ENCODE measurements at places on chromosomes 7 and 10.
A peak's percentile ranks its signal among the peaks of the same experiment; 100 is the strongest.

DNA sequence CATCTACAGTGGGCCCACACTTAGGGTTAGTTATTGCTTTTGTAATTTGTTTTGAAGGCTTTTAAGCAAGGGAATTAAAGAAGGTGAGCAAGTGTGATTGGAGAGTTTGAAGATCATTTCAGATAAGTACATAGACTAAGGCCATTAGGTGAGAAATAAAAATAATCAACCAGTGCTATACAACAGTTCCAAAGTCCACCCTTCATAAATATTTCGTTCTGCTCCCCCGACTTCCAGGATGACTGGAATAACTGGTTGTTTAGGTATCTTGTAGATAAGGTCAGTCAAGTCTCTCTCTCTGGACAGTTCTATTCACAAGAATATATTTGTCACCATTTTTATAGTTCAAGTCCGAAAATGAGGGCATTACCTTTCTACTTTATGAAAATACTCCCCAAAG, 98.0 kb upstream of the MBL2 start:
- DNase-seq = no peak

DNA sequence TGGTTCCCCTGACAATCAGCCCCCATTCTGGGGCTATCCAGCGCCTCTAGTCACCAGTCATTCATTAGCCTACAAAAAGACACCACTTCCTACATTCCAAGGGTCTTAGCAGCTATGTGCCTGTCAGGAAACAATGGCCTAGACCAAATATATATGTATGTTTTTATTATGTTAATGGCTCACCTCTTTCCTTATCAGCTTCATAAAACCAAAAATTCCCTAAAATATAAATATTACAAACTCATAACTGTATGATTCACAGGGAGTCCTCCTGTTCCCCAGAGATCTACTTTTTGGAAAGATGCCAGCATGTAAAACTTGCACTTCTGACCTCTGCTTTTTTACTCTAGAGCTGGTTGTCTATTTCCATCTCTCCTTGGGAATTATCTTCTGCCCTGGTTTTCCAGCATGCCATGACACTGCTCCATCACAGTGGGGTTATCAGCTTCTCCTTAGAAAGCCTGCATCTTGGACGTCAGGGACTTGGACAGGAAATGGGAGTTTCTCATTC, 79.2 kb downstream of the ABCA13 start:
- DNase-seq = no peak

DNA sequence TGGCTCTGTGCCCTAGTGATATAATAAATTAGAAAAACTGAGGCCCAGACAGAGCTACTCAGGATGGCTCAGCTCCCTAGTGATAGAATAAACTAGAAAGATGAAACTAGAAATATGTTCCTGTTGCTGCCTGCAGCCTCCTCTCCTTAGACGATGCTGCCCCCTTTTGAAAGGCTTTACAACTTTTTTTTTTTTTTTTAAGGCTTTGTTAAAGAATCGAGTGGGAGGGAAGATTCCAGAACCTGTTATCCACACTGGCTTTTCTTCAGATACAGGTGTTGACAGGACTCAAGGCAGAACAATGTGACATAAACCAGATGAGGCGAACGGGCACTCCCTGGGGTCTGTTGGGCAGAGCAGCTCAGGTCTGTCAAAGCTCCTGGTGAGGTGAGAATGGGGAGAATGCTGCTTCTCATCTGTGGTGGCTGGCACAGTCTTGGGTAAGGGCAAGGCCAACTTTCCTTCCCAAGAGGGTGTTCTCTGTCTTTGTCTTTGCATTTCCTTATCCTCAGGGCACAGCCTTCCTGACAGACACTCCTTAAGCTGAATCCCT, 175.1 kb downstream of the COBL start:
- DNase-seq = peak; percentile 60

GRCh38 chr10:2895594-2896196, 171.7 kb upstream of the PFKP start:
- DNase-seq = no peak

DNA sequence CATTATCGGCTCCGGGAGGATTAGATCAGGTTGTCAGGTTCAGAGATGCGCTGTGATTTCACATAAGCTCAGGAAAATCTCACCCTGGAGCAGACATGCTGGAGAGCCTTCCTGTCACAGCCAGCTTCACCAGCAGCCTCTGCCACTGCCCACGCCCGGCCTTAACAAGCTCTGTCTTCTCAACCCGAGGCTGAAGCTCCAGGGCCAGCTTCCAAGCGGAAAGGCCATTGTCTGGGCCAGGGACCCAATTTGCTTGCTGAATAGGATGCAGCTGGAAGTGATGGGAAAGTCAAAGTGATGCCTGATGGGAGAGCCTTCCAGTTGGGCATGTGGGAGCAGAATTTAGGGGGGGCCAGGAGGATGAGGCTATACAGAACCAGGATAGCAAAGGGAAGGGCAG, 36.3 kb downstream of the C10orf105 start:
- DNase-seq = no peak

GRCh38 chr10:43375401-43376020, 4.1 kb downstream of the FXYD4 start:
- no peak for DNase-seq
